ENCODE measurements at places on chromosomes 3 and 15. TPM values are rescaled to one million over a fixed set of nuclear protein-coding genes. Genes with fewer than 3 reads are reported as not detected.

The AADACL2 gene
- not detected for total RNA-seq

The CATSPER2 gene
- total RNA-seq, result 6.5 TPM

The GP5 gene
- total RNA-seq, result 0.22 TPM

The SEMA3F gene
- total RNA-seq, result 39.9 TPM

The COL8A1 gene
- total RNA-seq, result 24.2 TPM

The STRIT1 gene
- total RNA-seq, result not detected

The MKRN2OS gene
- 1.7 TPM for total RNA-seq

The TMCO5A gene
- total RNA-seq, result not detected

The RBP2 gene
- not detected for total RNA-seq

The AMOTL2 gene
- 83.5 TPM for total RNA-seq

The DAPK2 gene
- 3.0 TPM for total RNA-seq

The SATB1 gene
- 22.2 TPM for total RNA-seq

The ZNF501 gene
- total RNA-seq, result 4.2 TPM

The CIDEC gene
- total RNA-seq, result not detected

The LIPC gene
- 9.9 TPM for total RNA-seq

The CTXN2 gene
- 0.06 TPM for total RNA-seq

The TERC gene
- total RNA-seq, result 2.1 TPM

The NIPA2 gene
- total RNA-seq, result 48.5 TPM

Measured in kidney (tissue), 22 donors.